ENCODE measurements at places on chromosomes 3 and 15. TPM values are rescaled to one million over a fixed set of nuclear protein-coding genes. Genes with fewer than 3 reads are reported as not detected.

SH2D7 gene
- total RNA-seq: not detected

GRCh38 chr3:10011631-10012030 is 14.6 kb upstream of the FANCD2 start:
- peak overlapping the region; percentile 74 for H3K4me3 ChIP-seq
- H3K27ac ChIP-seq: no peak overlapping the region
- DNase-seq: no peak
- peaks cover 37% of the 10 kb centered on the region for H3K4me1 ChIP-seq

DNA sequence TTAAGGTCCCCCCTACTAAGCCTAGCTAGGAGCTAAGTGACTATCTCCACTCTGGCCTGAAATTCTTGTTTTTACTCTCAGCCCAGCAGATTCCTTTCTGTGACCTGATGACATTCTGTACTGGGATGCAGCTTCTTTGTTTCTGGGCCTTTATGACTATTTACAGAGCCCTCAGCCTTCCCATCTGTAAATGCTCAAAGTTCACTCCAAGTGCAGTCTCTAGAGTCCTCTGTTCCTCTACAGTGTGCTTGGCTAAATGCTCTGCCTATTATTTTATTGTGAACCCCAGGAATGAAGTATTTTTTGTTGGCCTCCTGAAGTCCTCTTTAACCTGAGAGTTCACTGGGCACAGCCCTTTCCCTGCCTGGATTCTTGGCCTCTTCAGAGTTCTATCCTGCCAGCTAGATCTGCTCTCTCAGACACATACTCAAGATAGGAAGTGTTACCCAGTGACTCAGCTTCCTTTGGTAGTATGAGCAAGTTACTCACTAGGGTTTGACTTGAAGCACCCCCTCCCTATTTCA is 278.1 kb upstream of the P2RY1 start:
- peaks cover 29% of the 10 kb centered on the region for H3K4me1 ChIP-seq
- no peaks in the 10 kb centered on the region for H3K27me3 ChIP-seq
- H3K36me3 ChIP-seq: no peaks in the 10 kb centered on the region
- no peak for DNase-seq
- peak overlapping the region; percentile 61 for H3K27ac ChIP-seq

LDHAL6B gene
- not detected for total RNA-seq

PP2D1 gene
- not detected for total RNA-seq

DNA sequence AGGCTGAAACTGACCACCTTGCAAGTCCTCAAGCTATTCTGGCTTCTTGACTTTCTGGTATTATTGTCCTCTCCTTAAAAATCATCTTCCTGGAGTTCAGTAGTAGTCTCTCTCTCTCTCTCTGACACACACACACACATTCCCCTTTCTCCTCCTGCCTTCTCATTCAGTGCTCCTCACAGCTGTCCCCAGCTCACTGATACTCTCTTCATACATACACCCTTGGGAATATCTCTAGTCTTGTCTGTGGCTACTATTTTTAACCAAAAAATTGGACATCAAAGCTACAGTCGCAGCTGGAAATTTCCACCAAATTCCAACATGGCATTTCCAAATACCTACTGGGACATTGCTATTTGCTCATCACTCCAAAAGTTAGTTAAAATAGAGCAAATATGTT is 178.9 kb downstream of the ECT2 start:
- H3K4me3 ChIP-seq: no peak overlapping the region
- no peaks in the 10 kb centered on the region for H3K4me1 ChIP-seq
- no peak for DNase-seq
- no peaks in the 10 kb centered on the region for H3K36me3 ChIP-seq
- H3K27ac ChIP-seq: no peak overlapping the region

GRCh38 chr3:171959532-171960089 is 79.8 kb upstream of the FNDC3B start:
- H3K4me3 ChIP-seq: no peak overlapping the region
- H3K36me3 ChIP-seq: no peaks in the 10 kb centered on the region
- H3K27me3 ChIP-seq: no peaks in the 10 kb centered on the region

KCNH8 gene
- 0.18 TPM for total RNA-seq

GRCh38 chr3:41907330-41908073 is 54.4 kb downstream of the ULK4 start:
- H3K36me3 ChIP-seq: peaks cover 5% of the 10 kb centered on the region
- H3K27me3 ChIP-seq: no peaks in the 10 kb centered on the region
- H3K4me1 ChIP-seq: no peaks in the 10 kb centered on the region
- DNase-seq: no peak
- no peak overlapping the region for H3K4me3 ChIP-seq

DNA sequence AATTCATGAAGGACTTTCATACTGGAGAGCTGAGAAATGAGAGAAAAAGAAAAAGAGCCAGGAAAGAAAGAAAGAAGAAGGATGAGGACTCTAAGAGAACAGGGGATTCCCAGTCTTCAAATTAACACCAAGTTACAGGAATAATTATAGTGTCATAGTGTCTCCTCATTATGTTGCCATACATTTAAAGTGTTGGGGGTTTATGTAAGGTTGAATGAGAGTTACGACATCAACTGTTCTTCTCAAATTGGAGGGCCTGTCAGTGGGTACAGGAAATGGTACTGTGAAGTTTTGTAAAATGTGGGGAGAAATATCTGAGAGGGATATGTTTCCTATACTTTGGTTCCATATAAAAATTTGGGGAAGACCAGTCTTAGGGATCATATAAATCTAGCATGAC is 12.3 kb upstream of the CD200 start:
- H3K36me3 ChIP-seq: no peaks in the 10 kb centered on the region
- H3K27ac ChIP-seq: no peak overlapping the region
- H3K4me3 ChIP-seq: no peak overlapping the region
- DNase-seq: no peak

TXNRD3 gene
- total RNA-seq: 17.6 TPM

- no peak for DNase-seq
- no peak overlapping the region for H3K27ac ChIP-seq
- peaks cover 42% of the 10 kb centered on the region for H3K27me3 ChIP-seq
- H3K4me1 ChIP-seq: no peaks in the 10 kb centered on the region
- H3K36me3 ChIP-seq: no peaks in the 10 kb centered on the region
These were observed 15.8 kb upstream of the SLC27A2 start for GRCh38 chr15:50166216-50166615.

EXD1 gene
- not detected for total RNA-seq

Measured in osteocyte (in vitro differentiated cells).